ENCODE measurements at places on chromosomes 3 and 15.

DNA sequence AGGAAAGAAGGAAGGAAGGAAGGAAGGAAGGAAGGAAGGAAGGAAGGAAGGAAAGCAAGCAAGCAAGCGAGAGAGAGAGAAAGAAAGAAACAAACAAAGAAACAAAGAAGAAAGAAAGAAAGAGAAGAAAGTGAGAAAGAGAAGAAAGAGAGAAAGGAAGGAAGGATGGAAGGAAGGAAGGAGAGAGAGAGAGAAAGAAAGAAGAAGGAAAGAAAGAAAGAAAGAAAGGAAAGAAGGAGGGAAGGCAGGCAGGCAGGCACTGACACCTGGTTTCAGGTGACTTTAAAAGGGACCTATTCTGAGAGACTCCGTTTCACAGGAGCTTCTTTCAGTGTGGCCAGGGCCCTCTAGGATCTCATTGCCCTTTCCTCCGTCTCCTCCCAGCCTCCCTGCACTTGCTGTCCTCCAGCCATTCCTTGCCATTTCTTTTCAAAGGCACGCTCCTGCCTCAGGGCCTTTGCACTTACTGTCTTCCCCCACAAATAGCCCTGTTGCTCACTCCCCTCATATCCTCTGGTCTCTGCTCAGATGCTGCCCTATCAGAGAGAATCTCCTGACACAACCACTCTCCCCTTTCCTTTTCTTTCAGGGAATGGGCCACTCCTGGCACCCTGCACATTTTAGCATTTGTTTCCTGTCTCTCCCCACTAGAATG is 31.5 kb downstream of the IL12A start:
- no peak for DNase-seq

DNA sequence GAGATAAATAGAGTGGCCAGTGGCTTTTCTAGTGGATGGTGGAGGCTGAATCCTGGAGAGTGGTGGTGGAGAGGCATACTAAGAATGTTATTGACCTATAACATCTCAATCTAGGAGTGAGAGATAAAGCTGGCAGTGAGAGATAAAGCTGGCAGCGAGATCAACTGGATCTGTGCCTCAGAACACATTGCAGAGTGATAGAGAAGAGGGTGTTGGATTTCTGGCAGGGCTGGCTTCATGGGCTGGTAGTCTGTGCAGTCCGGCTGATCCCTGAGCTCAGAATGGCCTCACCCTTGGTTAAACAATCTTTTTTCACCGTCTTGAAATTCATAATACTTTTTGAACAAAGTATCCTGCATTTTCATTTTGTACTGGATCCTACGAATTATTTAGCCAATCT is 221.2 kb downstream of the NLGN1 start:
- DNase-seq: no peak

GRCh38 chr15:67039384-67040075 is 25.9 kb upstream of the SMAD3 start:
- DNase-seq: no peak

DNA sequence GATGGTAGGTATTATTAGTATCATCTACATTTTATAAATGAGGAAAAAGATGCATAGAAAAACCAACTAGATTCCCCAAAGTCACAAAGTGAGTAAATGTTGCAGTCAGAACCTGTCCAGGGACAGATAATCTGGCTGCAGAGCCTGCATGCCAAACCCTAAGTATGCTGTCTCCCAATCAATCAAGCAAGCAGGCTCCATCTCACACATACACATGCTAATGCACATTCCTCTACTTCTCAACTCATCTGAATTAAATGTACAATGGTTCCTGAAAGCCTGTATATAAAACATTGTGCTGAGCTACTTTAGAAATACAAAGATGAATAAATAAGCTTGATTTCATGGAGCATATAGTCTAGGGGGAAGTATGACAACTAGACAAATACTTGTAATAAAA is 101.0 kb downstream of the CBLB start:
- DNase-seq: no peak

GRCh38 chr3:4394567-4394966 is 72.5 kb downstream of the SUMF1 start:
- no peak for DNase-seq

GRCh38 chr3:48623851-48624547 is 2.4 kb upstream of the TMEM89 start:
- no peak for DNase-seq

- DNase-seq: no peak
Observed at GRCh38 chr15:42929306-42929848, 8.8 kb upstream of the TTBK2 start.

DNA sequence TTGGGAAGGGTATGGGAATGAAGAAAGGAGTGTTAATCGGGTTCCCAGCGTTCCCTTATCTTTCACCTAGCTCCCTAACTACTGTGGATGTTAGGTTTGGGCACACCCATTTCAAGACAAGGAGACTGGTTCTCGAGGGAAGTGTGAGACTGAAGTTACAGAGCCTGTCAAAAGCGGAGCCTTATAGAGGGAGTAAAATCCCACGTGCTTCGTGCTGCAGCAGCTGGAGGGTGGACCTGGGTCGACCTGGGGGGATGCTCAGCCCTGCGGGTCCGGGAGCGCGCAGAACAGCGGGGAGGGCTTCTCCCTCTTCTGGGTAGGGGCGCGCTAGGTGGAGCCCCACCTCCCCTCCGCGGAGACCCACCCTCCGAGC is 314 bp upstream of the TMED3 start:
- DNase-seq: no peak

GRCh38 chr3:100650651-100651619 is 41.5 kb downstream of the ADGRG7 start:
- no peak for DNase-seq

DNA sequence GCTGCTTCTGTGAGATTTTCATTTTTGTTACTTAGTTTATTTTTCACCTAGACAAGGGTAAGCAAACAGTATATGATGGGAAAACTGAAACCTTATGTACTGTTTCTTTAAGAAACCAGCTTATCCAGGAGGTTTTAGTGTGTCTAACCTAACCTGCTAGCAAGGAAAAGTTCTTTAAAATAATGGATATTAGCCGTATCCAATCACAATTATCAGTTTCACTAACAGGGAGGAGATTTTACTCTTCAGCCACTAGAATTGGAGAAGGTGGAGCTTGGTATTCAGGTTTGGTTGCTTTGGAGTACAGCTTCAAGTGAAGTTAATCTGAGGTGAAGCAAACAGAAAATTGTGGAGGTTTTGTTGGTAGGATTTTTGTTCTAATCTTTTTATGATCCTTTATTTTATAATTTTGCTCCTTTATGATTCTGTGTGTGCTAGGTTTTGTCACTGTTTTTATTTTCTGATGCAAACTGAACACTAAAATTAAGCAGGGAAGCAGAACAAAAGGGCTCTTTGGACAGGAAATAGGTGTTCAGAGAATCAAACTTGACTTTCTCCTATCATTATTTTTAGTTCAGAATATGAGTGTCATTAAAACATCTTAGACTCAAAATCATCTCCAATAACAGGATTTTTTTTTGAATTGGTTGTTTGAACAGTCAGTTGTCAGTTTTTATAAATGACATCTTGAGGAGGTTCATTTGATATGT is 13.0 kb downstream of the ZFAND6 start:
- DNase-seq: peak; percentile 43

- DNase-seq: no peak
Observed at GRCh38 chr15:60343221-60343970, 54.4 kb downstream of the ANXA2 start.

GRCh38 chr3:116709479-116709878 is at the start of gene TUSC7:
Gene TUSC7 (plus strand): TSS chr3:116709779.
- no peak for DNase-seq

GRCh38 chr15:27490867-27491595 is 520.0 kb downstream of the GABRG3 start:
- DNase-seq: peak; percentile 26

DNA sequence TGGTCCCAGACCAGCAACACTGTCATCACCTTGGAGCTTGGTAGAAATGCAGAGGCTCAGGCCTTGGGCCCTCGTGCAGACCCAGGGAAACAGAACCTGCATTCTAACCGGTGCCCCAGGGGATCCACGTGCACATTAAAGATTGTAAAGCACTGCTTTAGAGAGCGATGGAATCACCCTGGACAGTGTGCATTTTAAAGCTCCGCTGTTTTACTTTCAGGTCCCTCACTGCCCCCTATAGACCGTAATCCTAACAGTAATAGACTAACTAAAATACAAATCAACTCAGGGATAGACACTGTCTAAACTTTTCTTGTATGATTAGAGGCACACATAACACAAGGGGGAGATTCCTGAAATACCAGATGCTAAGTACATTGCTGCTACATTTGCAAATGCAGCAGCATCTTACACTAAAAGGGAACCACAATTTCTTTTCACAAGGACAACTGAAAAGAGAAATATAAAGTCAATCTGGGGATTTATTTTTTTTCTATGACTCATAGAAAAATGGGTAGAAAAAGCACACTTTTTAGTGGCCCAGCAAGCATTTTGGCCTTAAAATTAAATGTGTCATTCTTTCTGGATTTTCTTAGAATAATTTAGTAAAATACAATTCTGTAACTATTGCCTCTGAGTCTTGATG is 10.5 kb upstream of the SH3GL3 start:
- no peak for DNase-seq

DNA sequence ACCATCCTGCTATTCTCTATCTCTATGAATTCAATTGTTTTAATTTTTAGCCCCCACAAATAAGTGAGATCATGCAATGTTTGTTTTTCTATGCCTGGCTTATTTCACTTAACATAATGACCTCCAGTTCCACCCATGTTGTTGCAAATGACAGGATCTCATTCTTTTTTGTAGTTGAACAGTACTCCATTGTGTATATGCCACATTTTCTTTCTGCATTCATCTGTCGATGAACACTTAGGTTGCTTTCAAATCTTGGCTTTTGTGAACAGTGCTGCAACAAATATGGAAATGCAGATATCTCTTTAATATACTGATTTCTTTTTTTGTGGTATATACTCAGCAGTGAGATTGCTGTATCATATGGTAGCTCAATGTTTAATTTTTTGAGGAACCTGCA is 58.7 kb downstream of the RETNLB start:
- no peak for DNase-seq

- no peak for DNase-seq
Observed at GRCh38 chr3:64620020-64620419, 67.8 kb downstream of the ADAMTS9 start.

- no peak for DNase-seq
Observed at GRCh38 chr15:64571857-64572291, 111.5 kb downstream of the ZNF609 start.

- no peak for DNase-seq
Observed at GRCh38 chr3:74263031-74263430, 351.4 kb downstream of the CNTN3 start.

DNA sequence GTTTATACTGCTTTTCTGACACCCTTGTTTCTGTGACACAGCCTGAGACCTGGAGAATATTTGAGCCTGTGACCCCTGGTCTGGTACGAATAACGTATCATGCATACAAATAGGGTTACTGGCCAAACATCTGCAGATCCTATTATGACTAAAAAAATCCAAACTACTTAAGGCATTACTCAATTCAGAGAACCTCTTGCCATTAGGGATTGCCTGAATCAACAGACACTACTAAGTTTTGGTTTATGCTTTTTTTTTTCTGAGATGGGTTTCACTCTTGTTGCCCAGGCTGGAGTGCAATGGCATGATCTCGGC is 35.4 kb downstream of the OSBPL10 start:
- no peak for DNase-seq

GRCh38 chr3:47452453-47453215 is 23.1 kb downstream of the SCAP start:
- no peak for DNase-seq

DNA sequence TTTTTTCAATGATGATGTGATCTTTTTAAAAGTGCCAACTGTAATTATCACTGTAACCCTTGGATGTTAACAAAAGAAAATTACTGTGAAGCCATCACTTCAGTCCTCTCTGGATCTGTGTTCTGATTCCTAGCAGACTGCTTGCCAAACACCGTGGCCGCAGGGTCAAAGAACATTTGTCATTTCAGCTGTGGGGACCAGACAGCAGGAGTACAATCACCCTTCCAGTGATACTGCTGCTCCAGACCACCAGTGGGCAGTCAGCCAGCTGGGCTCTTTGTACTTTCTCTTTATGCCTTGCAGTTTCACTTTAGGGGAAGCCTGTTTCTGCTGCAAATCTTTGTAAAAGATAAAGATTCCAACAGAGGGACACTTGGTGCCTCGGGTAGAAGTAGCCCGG is 770.0 kb downstream of the GRM7 start:
- DNase-seq: no peak

DNA sequence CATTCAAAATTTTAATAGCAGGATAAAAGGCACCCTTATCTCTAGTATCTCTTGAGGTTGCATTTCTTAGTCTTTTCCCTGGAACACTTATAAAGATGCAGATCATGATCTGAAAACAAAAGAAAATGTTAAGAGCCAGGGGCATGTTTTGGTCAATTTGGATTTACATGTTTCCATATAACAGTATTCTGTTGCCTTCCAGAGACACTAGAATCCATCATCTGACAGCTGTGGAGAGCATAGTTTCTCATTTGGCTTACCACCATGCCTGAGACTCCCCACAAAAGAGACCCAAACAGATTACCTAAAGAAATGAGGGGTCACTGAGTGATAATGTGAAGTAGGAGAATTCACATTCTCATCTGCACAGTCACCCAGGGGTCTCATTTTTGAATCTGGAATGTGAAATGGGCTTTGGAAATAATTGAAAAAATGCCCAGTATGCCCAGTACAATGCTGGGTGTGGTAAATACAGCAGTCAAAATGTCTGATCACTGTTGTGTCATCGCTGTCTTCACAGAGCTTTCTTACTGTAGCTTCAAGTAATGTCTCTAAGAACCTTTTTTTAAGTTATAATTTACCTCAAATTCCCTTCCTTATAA is 79.9 kb upstream of the ZBTB20 start:
- DNase-seq: no peak

DNA sequence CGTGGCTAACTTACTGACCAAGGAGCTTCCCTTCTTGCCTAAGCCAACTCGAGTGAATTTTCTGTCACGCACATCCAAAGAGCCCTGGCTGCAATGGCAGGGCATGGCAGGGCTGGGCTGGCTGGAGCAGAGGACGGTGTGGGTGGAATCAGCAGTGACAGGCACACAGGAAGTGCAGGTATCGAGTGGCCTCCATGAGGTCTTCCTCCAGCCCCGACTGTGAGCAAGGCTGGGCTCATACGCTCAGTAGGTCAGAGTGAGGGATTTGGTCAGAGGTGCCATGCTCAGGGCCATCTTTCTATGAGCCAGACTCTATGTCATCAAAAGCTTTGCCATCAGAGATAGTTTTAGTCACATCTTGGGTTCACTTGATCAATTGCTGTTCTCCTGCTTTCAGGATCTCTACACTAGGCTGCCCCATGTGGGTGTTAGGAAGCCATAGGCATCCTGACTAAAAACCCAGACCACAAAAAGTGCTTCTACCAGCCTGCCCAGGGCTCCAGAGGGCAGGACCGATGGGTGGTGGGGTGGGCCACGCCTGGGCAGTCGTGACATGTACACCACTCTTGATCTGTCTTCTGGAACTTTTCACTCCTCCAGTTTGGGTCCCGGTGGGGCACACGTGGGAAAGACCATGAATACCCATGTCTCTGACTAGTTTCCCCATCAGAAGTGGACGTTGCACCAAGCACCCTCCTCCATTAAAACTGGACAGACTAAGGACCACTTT is 22.6 kb upstream of the COMMD4 start:
- no peak for DNase-seq

- no peak for DNase-seq
Observed at GRCh38 chr3:35426366-35426958, 212.9 kb upstream of the ARPP21 start.

Measured in DMS79 (cell line).